ENCODE measurements at places on chromosomes 1 and 21.

GRCh38 chr1:1119272-1119890 is 3.5 kb upstream of the C1orf159 start:
- no peak for DNase-seq

DNA sequence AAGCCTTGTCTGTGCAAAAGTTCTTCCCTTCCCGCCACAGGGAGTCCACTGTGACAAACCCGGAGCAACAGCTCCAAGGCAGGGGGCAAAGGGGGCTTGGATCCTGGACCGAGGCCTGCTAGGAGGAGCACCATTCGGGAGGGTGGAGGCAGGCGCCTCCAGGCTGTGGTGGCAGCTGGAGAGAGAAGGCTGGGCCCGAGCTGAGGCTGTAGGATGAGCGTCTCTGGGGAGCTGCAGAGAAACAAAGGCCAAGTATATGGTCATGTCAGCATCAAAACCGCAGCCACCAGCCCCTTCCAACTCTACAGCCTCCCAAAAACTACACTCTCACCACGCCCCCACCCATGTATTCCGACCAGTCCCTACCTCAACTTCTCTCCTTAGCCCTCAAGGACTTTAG is 579 bp downstream of the SH3BP5L start:
- no peak for DNase-seq

- DNase-seq: no peak
Observed at GRCh38 chr1:79988401-79988800, 981.9 kb upstream of the ADGRL4 start.

- no peak for DNase-seq
Observed at GRCh38 chr1:41442697-41443251, 41.7 kb downstream of the EDN2 start.

DNA sequence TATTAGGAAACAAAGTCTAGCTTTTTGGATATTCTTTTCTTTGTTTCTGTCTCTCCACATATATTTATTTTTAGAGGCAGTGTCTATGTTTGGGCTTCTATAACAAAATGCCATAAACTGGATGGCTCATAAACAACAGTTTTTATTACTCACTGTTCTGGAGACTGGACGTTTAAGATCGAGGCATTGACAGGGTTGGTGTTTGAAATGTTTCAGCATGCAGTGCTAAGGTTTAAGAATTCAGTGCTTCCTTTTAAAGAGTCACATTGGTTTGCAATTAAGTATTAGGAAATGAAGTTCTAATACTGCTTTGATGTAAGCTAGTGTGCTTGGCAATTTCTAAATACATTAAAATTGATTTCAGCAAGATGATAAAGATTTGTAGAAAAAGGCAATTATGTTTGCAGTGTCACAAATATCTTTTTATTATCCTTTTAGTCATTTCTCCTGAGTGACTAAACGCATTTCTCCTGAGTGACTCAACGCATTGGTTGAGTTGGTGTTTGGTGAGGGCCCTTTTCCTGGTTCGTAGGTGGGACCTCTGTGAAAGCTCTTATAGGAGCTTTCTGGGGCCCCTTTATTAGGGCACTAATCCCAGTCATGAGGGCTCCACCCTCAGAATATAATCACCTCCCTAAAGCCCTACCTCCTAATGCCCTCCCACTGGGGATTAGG is 317.0 kb downstream of the USP25 start:
- no peak for DNase-seq

DNA sequence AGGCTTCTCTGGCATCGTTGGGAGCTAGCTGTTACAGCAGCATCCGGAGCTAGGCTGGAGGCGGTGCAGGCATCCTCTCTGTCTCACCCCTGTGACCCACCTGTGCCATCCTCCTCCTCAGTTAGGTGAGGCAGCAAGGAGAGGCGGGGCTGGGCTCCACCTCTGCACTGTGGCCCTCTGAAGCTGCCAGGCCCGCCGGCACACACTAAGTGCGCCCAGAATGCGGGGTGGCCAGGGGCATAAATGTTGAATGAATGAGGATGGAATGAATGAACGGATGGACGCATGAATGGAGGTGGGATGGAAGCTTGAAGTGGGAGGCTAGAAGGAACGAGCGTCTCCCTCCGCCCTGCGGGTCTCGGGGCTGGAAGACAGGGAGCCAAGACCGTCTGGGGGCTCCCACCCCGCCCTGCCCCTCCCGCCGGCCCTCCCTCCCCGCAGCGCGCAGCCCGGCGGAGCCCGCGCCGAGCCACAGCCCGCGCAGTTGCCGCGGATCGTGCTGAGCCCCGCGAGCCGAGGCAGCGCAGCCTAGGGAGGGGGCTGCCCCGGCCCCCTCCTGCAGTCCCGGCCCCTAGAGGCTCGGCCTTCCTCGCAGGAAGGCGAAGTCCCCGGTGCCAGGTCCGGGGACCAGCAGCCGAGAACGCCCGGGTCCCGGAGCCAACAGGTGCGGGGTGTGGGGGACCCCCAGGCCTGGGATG is at the start of gene HCRTR1:
Gene HCRTR1 (plus strand): TSS at position 472 of the 698 bp plus-strand sequence. CDS start 1,504 bp downstream, outside the sequence.
- no peak for DNase-seq

DNA sequence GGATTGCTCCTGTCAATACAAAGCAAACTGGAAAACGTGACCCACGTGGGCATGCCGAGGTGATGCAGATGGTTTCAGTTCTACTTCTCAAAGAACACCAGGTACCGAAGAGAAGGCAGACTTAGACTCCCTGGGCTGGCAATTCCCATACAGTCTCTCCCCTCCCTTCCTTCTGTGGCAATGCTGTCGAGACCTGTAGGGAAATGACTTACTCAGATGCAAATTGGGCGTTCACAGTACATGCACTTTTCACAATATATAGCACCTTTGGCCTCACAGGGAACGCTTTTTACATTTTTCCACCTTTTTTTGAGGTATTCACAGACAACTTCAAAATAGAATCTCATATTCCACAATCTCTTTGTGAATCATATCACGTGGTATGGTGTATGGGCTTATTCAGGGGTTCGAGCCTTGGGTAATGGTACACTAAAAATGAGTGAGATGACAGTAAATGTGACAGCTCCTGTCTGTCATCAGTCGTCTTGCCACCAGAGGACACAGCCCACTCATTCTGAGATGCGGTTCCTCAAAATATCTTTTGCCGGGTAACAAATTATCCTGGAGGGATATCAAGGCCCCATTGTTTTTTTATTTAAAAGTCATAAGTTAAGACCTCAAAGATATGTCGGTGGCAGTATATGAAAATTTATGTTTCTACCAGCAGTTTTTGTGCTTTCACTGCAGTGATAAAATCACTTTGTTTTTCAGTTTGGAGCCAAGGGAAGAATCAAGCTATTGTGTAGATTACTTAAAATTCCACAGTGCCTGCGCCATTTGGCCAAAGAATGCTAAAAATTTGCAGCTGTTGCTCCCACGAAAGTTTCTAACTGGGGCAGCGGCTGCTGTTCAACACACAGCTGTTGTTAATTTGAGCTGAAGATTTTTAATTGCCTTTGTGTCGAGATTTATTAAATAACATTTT is 168.4 kb downstream of the ZZZ3 start:
- no peak for DNase-seq

- no peak for DNase-seq
Observed at GRCh38 chr1:211928993-211929637, 98.6 kb upstream of the LPGAT1 start.

GRCh38 chr1:199545780-199546179 is 481.7 kb upstream of the NR5A2 start:
- DNase-seq: no peak

DNA sequence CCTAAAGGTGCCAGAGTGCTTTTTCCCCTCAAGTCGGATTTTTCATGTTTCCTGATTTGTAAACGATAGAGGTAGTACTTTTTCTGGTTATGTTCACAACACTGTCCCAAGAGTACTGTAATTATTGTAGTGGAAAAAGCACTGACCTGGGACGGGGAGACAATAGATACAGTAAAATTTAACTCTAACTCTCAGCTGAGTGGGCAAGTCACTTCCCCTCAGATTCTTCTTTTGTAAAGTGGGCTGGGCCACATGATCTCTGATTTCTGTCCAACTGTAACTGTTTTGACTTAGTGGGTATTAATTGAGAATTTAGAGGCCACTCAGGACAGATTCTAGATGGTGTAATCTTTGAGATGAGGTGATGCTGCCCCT is 19.1 kb downstream of the MARCKSL1 start:
- no peak for DNase-seq

DNA sequence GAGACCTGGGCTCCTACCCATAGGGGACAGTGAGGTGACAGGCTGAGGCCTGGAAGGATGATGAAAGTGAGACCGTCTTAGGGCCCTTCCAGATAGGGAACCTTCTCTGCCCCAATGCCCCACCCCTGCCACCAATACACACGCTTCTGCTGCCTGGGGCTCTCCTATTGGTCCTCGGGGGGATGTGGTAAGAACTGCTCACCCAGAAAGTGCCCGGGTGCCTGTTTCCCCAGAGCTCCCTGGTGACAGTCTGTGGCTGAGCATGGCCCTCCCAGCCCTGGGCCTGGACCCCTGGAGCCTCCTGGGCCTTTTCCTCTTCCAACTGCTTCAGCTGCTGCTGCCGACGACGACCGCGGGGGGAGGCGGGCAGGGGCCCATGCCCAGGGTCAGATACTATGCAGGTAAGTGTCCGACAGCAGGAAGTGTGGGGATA is 948 bp downstream of the SEMA4A start:
- DNase-seq: peak; percentile 68

DNA sequence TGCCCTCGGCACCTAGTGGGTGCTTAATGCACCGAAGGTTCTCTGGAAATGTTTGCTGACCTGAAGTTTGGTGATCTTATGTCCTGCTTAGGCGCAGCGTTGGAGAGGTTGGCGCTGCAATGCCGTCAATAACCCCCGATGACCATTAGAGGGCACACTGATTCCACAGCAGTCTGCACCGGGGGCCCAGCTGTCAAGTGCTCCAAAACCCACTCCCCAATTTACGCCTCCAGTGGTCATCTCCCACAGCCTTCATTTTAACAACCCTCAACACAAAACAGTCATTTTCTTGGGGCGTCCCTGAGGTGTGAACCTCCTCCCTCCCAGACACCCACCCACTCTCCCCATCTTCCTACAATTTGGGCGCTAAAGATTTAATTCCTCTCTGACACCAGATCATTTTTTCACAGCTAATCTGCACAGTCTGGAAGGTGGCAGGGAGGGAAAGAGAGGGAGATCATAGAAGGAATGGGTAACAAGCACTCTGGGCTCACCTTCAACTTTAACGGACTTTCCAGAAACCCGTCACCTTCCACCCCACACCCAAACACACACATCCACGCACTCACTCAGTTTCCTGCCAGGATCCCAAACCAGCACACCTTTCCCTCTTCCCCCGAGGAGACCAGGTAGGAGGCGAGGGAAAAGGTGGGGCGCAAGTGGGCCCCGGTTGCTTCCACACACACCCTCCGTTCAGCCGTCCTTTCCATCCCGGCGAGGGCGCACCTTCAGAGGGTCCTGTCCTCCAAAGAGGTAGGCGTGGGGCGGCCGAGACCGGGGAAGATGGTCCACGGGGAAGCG is 570 bp upstream of the NPR1 start:
- DNase-seq: peak; percentile 58
